ENCODE measurements at places on chromosomes 5 and 9.

GRCh38 chr5:132479111-132479951, 11.2 kb downstream of the IRF1 start:
- no peak for DNase-seq

DNA sequence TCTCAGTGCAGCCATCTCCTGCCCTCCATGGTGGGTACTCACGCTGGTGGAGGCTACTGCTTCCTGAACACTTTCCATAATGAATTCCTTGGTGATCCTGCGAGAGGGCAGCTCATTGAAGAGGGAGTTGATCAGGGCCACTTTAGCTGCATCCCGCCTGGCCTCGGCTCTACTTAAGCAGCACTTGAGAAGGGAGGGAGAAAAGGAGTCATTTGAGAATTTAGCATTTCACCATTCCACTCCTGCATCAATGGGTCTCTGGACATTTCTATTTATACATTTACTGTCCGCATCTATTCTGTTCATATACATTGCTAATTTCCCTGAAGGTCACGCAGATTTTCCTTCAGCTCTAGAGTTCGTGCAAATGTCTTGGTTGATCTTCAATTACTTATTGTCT, 35.1 kb downstream of the LIX1 start:
- DNase-seq = no peak

DNA sequence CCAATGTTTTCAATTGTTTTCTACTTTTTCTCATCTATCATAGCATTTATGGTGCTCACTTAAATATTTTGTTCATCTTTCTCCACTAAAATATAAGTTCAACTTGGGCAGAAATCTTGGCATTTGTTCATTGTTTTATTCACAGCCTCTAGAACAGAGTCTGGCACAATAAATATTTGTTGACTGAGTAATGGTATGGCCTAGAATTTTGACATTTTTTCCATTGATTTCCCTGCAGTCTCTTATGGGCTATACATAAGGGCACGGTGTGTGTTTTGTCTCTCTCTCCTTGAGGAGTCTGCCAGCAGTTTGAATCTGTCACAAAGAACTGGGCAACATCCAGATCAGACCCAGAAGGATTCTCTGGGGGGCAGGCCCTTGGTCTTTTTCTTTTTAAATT, 379.7 kb downstream of the TMEM38B start:
- no peak for DNase-seq

DNA sequence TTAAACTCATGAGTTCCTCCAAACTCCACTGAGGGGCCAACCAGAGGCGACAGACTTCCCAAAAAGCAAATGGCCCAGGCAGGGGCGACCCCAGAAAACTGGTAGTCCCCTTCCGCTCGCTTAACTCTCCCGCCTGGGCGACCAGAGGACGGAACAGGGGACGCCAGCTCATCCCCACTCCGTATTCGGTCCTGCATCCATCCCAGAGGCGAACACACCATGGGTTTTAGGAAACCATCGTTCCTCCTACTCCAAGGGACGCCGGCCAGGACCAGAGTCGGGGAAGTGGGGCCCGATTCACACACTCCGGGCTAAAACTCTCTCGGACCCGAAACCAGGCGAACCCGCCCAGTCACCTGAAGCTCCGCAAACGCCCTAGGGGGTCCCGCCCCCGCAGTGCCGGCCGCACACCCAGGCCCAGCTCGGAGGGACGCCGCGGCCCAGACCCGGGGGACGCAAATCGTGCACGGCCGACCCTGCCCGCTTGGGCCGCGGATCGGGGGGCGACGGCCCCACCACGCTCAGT, 478 bp downstream of the TEX10 start:
- no peak for DNase-seq

GRCh38 chr5:35482167-35482755, 135.4 kb upstream of the SPEF2 start:
- DNase-seq = no peak

DNA sequence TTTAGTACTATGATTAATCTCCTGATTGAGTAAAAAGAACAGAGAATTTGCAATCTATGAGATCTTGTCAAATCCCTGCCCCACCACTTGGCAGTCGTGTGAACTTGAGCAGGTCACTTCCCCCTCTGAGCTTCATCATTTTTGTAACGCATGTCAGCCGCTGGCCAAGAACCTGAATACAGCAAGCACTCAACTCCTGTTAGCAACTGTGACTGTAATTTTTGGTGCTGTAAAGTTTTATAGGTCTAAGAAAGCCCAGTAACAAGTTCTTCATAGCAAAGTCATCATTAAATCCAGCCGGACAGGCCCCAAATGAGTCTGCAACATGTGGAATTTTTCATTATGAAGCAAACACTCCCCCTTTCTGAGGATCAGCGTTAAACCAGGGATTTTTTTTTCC, 49.4 kb downstream of the DRD1 start:
- DNase-seq = no peak

DNA sequence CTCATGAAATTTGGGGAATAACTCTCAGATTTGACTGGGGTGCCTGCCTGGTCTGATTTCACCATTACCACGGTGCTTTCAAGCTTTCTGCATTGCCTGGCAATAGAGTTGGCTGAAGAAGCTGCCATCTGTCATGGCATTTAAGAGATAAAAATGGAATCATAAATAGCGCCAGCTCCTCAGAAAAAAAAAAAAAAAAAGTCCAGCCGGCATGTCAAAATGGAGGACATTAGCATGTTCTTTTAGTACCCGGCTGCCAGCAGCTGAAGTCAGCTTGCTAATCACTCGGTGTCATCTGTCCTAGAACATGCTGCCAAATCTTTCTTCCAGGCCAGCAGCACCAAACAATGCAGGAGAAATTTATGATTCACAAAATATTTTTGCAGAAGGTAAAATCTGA, 57.7 kb upstream of the CER1 start:
- no peak for DNase-seq

GRCh38 chr9:131776036-131776435, 36.2 kb upstream of the RAPGEF1 start:
- DNase-seq = no peak

DNA sequence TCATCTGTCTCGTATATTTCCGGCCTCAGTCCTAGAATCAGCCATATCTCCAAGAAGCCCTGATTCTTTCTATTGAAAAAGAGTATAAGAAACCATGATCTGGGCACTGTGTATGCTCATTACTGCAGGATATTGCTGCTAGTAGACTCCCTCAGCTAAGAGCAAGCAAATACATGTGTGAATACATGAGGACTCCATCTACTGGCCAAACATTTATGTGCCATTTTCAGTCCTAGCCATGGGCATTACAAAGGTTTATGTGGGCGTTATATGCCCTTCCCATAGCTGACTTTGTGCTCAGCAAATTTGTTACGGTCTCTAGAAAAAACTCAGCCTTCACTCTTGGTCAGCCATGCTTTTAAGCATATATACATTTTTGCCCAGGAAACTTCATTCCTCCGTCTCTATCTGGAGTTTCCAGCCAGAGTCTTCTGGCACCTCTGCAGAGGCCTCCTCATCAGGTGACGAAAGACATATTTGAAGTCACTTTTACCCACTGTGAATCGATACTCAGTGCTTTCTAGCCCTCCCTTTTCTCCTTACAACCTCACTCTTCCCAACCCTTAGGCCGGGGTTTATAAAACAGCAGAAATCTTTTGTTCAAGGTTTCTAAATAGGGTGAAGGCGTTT, 1495.6 kb upstream of the CDH6 start:
- peak; percentile 0 for DNase-seq

- no peak for DNase-seq
These were observed 81.8 kb downstream of the NLN start for GRCh38 chr5:65803699-65804391.

DNA sequence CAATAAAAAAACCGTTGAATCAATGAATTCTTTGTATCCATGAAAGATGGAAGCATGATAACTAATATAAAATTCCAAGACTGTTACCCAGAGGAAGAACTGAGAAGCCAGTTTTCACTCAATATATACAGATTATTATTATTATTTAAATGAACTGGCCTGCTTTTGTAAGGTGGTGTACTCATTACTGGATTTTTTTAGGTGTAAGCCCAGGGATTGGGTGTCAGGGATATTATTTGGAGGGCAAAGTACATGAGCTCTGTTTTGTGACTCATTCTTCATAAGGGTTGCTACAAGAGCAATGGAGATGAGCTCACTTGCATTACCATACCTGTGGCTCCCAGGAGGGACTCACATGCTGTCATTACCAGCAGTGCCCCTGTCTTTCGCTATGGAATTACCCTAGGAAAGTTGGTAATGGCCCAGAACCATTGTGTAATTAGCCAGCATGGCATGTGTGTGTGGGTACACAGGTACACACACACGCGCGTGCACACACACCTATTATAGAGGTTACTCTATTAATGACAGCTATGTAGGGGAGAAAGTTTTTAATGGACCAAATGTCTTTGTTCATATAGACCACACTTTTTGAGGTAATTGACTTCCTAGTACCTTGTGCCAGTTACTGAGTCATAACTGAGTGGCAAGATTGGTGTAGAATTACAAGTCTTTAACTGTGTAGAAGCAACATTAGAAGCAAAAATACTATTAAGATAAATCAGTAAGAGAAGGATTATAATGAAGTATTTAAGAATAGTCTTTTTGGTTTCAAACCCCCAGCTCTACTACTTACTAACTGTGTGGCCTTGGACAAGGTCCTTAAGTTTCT, 143.4 kb downstream of the GDNF start:
- DNase-seq = no peak

DNA sequence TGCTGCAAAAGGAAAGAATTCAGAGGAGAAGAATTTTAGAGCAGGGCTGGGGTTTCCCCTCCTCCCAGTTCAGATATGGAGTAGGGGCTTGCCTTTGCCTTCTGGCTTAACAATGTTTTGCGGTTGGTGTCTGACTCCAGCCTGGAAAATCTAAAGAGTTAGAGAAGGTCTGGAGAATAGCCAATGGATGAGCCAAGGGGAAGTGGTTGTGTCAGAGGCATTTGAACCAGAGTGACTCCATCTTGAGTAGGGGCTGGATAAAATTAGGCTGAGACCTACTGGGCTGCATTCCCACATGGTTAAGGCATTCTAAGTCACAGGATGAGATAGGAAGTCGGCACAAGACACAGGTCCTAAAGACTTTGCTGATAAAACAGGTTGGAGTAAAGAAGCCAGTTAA, 133.7 kb downstream of the DIRAS2 start:
- DNase-seq = no peak

DNA sequence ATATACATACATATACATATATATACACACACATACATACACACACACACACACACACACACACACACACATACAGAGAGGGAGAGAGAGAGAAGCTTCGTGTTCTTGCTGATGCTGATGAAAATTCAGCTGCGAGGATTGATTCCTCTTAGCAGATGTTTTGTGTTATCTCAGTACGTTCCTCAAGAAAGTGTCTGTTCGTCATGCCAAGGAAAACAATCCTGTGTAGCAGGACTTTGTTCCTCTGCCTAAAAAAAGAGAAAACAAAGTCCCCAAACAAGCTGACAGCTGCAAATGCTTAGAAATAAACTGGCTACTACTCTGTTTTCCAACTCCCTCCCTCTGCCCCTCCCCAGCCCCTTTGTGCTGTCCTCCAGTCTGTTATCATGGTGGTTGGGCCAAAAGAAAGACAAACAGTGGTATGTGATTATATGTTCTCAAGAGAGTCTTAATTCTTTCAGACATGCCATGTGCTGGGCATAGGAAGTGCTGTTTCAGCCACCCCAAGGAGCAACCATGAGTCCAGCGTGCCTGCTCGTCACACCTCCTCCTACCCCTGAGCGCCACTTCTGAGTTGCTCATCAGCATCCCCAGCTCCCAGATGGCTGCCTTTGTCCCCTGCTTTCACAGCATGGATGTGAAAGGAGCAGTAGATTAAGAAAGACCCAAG, 71.5 kb upstream of the EQTN start:
- no peak for DNase-seq

- DNase-seq = no peak
These were observed 40.8 kb upstream of the LMNB1 start for GRCh38 chr5:126736141-126736540.

- no peak for DNase-seq
These were observed 1.4 kb downstream of the CHD1 start for GRCh38 chr5:98927242-98927988.

DNA sequence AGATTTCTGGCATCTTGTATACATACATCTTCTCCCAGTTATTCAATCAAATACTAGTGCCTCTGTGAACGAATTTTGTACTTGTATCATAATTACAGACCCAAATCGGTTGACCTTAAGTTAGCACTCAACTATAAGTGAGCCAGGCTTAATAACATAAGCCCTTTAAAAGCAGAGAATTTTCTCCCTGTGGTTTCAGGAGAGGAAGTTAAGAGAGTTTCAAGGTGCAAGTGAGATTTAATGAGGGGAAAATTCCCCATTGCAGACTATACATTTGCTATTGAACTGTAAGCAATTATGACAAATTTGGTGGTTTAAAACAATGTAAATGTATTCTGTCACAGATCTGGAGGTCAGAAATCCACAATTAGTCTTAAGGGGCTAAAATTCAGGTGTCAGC, 261.9 kb upstream of the NREP start:
- DNase-seq = no peak

DNA sequence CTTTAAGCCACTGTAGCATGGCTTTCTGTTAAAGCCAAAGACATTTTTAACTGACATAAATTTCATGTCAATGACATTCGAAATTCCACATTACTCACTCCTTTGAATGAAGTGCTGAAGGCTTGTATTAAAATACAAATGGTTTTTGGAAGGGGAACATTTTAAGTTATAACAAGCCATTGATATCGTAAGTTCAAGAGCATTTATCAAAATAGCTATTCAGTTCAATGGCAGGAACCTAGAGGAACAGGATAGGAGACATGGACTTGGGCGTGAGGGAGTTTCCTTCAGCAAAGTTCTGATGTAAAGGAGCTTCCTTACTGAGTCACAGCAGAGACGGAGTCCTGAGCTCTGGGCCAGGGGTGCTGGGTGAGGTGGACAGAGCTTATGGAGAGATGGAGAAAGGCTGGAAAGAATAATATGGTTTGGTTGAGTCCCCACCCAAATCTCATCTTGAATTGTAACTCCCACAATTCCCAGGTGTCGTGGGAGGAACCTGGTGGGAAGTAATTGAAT, 631.8 kb downstream of the BNC2 start:
- no peak for DNase-seq

- no peak for DNase-seq
These were observed 39.3 kb upstream of the KIAA1958 start for GRCh38 chr9:112447283-112447761.

- DNase-seq = no peak
These were observed 17.0 kb downstream of the C1QTNF2 start for GRCh38 chr5:160353379-160353778.

DNA sequence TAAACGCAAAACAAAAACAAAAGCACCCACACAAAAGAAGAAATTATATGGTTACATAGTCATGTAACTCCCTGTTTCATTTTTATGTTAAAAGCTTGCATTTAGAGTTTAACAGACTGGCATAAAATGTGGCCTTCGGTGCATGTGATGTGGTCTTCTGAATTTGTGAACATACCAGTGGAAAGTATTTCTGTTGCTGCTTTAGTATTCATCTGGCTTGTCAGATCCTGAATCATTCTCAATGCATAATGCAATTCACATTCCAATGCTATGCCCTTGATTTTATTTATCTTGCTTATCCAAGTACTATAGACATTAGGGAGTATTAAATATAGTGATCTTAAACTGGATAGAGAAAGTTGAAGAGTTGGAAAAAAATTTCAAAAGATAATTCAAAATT, 740.2 kb upstream of the ZNF608 start:
- no peak for DNase-seq

Measured in iPS DF 19.7 (cell line).